Lung (tissue), 17 donors: ENCODE measurements at places on chromosomes 6 and 20. TPM values are rescaled to one million over a fixed set of nuclear protein-coding genes. Genes with fewer than 3 reads are reported as not detected.

Gene UBE2C
- total RNA-seq: 2.5 TPM

Gene GNL1
- total RNA-seq: 42.0 TPM

Gene HSPA1L
- total RNA-seq: 2.3 TPM

Gene FAM217A
- not detected for total RNA-seq

Gene MAP1LC3A
- total RNA-seq: 30.7 TPM

Gene TNF
- total RNA-seq: 0.23 TPM

Gene SRC
- 57.8 TPM for total RNA-seq

Gene LRP11
- 39.5 TPM for total RNA-seq

Gene C6orf132
- 33.1 TPM for total RNA-seq

Gene MTFR2
- 0.65 TPM for total RNA-seq

Gene FOXO3
- total RNA-seq: 101 TPM

Gene THBD
- 73.3 TPM for total RNA-seq

Gene CALHM6
- 2.1 TPM for total RNA-seq

Gene TFEB
- 13.3 TPM for total RNA-seq

Gene TAGAP
- total RNA-seq: 7.9 TPM

Gene FOXC1
- 6.2 TPM for total RNA-seq

Gene TMC2
- total RNA-seq: 0.31 TPM

Gene SPO11
- not detected for total RNA-seq

Gene ADGRG6
- total RNA-seq: 177 TPM

Gene DAAM2
- total RNA-seq: 30.3 TPM

Gene POM121L2
- total RNA-seq: not detected

Gene PRL
- total RNA-seq: 0.18 TPM

Gene LY6G5C
- total RNA-seq: 5.0 TPM

Gene PEX6
- 17.9 TPM for total RNA-seq
